ENCODE measurements at places on chromosomes 16 and 17. TPM values are rescaled to one million over a fixed set of nuclear protein-coding genes. Genes with fewer than 3 reads are reported as not detected.

- no peaks in the 10 kb centered on the region for H3K4me1 ChIP-seq
- no peak for DNase-seq
- no peak overlapping the region for H3K27ac ChIP-seq
- H3K4me3 ChIP-seq: no peak overlapping the region
- H3K36me3 ChIP-seq: no peaks in the 10 kb centered on the region
These were observed 147.1 kb downstream of the SSH2 start for GRCh38 chr17:29782917-29783316.

GRCh38 chr17:40678902-40679522, 14.0 kb upstream of the KRT222 start:
- no peaks in the 10 kb centered on the region for H3K36me3 ChIP-seq
- peaks cover 9% of the 10 kb centered on the region for H3K27me3 ChIP-seq
- no peak for DNase-seq
- no peak overlapping the region for H3K4me3 ChIP-seq
- no peak overlapping the region for H3K27ac ChIP-seq
- no peaks in the 10 kb centered on the region for H3K4me1 ChIP-seq

DNA sequence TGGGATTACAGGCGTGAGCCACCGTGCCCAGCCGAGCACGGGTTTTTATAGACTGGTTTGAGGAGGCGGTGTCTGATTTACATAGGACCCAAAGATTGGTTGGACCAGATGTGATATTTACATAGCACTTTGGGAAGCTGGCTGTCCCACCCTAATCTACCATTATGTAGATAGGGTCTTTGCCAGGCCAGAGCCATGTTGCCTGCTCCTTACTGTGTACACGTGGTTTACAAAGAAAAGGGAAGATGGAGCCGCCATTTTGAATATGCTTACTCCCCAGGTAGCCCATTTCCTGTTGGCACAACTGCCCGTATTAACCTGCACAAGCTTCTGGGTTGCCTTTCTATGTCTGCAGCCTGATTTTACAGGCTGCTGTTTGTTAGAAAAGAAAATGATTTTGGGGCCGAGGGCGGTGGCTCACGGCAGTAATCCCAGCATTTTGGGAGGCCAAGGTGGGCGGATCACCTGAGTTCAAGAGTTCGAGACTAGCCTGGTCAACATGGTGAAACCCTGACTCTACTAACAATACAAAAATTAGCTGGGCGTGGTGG, 89.9 kb upstream of the EEF2KMT start:
- no peaks in the 10 kb centered on the region for H3K36me3 ChIP-seq
- no peak overlapping the region for H3K27ac ChIP-seq
- no peak for DNase-seq
- no peaks in the 10 kb centered on the region for H3K4me1 ChIP-seq

DNA sequence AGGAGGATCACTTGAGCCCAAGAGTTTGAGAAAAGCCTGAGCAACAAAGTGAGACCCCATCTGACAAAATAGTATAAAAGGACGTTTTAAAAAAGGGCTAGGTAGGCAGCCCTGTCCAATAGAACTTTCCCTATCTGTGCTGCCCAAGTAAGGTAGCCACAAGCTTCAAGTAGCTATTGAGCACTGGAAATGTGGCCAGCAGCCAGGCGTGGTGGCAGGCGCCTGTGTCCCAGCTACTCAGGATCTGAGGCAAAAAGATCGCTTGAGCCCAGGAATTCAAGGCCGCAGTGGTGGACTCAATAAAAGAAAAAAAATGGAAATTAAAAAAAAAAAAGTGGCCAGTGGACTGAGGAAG, 1.5 kb upstream of the NQO1 start:
- H3K4me3 ChIP-seq: no peak overlapping the region
- H3K27ac ChIP-seq: no peak overlapping the region
- H3K4me1 ChIP-seq: peaks cover 2% of the 10 kb centered on the region
- H3K36me3 ChIP-seq: no peaks in the 10 kb centered on the region

GRCh38 chr16:79263425-79263824, 337.1 kb downstream of the MAF start:
- no peaks in the 10 kb centered on the region for H3K27me3 ChIP-seq
- H3K27ac ChIP-seq: no peak overlapping the region
- no peak for DNase-seq
- H3K4me1 ChIP-seq: no peaks in the 10 kb centered on the region
- H3K4me3 ChIP-seq: no peak overlapping the region

Gene EFCAB3
- polyA plus RNA-seq: not detected

DNA sequence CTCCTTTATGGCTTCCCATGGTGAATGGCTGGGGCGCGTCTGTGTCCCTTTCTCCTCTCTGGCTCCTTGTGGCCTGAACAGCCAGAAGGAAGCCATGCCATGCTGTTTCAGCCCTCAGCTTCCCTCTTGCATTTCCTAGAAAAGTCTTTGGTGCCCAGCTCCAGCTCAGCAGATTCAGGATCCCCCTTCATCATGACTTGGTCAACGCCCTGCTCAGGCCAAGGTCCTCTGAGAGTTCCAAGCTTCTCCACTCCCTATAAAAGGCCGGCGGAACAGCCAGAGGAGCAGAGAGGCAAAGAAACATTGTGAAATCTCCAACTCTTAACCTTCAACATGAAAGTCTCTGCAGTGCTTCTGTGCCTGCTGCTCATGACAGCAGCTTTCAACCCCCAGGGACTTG, at the start of gene CCL13:
TSS of gene CCL13 (plus strand) at position 287 of the 400 bp plus-strand sequence. CDS start at position 334, 47 bp downstream.
- H3K27ac ChIP-seq: no peak within 1 kb of the TSS
- H3K4me3 ChIP-seq: no peak within 1 kb of the TSS
- H3K4me1 ChIP-seq: peaks cover 2% of the 10 kb centered on the region
- no peaks in the 10 kb centered on the region for H3K27me3 ChIP-seq

DNA sequence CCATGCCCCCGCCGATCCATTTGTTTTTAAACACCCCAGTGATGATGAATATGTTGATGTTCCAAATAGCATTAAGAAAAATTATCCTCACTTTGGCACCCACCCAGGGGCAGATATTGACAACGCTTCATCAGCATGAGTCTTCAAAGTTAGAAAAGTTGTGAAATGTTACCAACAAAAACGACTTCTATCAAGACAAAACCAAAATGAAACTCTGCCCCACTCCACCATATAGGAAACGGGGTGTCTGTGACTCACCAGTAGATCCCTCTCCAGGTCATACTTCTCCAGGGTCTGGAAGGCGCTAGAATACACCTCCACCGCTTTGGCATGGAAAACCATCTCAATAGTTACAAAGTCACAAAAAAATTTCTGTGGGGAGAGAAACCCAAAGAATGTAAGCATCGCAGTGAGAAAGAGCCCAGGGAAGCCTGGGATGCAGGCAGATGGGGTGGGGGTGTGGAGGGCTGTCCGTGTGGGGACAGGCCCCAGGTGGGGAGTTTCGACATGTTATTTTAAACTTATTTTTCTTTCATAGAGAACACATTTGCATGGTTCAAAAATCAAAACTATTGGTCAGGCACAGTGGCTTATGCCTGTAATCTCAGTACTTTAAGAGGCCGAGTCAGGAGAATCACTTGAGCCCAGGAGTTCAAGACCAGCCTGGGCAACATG, 10.2 kb downstream of the CIBAR2 start:
- no peaks in the 10 kb centered on the region for H3K36me3 ChIP-seq
- peaks cover 7% of the 10 kb centered on the region for H3K27me3 ChIP-seq
- no peak overlapping the region for H3K27ac ChIP-seq
- DNase-seq: peak; percentile 57

Gene COG4
- polyA plus RNA-seq: 50.7 TPM

Gene STX1B
- 4.2 TPM for polyA plus RNA-seq

Gene ITGB4
- polyA plus RNA-seq: 0.58 TPM

- peak; percentile 74 for DNase-seq
- peaks cover 9% of the 10 kb centered on the region for H3K4me1 ChIP-seq
- peak overlapping the region; percentile 71 for H3K4me3 ChIP-seq
These were observed 1.3 kb upstream of the PCGF2 start for GRCh38 chr17:38749223-38750043.

GRCh38 chr16:4240624-4241023, 1.3 kb downstream of the SRL start:
- no peak for DNase-seq
- no peak overlapping the region for H3K4me3 ChIP-seq
- H3K27ac ChIP-seq: no peak overlapping the region
- H3K36me3 ChIP-seq: no peaks in the 10 kb centered on the region
- no peaks in the 10 kb centered on the region for H3K27me3 ChIP-seq

GRCh38 chr17:76585649-76586593, at the start of gene ST6GALNAC2:
Gene ST6GALNAC2, minus strand, starts transcription at chr17:76585860. Its CDS starts 52 bp downstream, at chr17:76585808.
- H3K4me3 ChIP-seq: peak within 1 kb of the TSS; percentile 55
- H3K27ac ChIP-seq: no peak within 1 kb of the TSS
- peaks cover 20% of the 10 kb centered on the region for H3K27me3 ChIP-seq
- H3K4me1 ChIP-seq: peaks cover 2% of the 10 kb centered on the region

Gene VPS25
- polyA plus RNA-seq: 92.7 TPM
